ENCODE measurements at places on chromosomes 5 and 9.

- no peak for DNase-seq
These were observed 168.7 kb downstream of the ENC1 start for GRCh38 chr5:74471875-74472274.

DNA sequence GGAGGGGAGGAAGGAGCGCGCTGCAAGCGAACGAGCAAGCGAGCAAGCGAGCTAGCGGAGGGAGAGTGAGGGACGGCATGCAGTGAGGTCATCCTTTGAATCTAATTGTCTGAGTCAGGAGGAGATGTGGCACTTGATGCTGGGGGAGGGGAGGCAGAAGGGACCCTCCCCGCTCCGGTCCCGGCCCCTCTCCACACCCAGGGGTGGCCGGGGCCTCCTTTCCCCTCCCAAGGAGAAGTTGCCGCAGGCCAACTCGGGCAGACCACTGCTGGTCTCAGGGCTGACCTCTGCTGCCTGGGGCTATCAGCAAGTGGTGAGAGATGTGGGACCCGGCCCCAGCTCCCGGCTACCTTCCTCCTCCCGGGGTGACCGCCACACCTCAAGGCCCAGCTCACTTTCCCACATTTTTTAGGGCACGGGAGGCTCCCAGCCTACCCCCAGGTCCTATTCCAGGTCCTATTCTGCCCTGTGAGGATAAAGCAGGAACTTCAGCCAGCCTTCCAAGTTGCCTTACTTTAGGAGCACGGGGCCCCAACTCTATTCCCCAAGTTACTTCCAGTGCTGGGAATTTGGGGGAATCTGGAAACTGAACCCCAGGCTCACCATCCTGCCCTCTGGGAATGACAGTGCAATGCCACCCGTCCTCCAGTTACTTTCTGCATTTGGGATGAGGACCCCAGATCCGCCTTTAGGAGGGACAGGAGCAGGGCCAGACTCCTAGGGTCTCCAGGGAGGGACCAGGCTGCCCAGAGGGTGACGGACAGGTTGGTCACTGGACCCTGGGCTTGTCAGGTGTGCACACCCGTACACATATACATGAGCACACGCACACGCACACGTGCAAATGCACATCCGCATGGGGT, 11.1 kb downstream of the CNTFR start:
- peak; percentile 52 for DNase-seq

DNA sequence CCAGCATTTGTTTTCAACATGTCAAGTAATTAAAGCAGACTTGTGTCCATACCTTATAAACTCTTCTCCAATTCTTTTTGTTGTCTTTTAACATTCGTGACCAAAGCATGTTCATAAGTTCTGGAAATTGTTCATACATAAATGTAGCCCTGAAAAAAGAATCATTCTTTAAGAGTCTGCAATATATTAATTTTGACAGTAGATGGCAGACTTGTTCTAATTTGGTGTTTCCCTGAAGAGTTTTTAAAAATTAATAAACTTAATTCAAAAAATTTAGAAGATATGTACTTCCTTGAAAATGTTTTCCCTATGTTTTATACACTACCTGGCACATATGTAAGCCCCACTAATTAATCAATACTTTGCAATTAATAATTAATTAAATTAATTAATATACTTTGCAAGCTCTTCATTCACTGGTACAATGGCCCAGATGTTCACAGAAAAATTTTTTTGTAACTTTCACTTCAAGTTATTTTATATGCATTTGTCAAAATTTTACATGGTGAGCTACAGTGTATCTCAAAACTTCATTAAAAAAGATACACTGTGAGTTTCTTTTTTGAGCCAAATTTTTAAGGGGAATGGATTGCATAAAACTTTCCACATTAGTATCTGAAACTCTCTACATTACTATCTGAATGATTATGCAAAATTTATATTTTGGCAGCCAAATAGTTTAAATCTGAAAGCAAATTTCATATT, 42.1 kb downstream of the CLINT1 start:
- peak; percentile 26 for DNase-seq

- peak; percentile 25 for DNase-seq
These were observed 588 bp downstream of the TRAF2 start for GRCh38 chr9:136886610-136887597.

- DNase-seq, result no peak
These were observed 17.7 kb downstream of the CAMSAP1 start for GRCh38 chr9:135889564-135890189.

DNA sequence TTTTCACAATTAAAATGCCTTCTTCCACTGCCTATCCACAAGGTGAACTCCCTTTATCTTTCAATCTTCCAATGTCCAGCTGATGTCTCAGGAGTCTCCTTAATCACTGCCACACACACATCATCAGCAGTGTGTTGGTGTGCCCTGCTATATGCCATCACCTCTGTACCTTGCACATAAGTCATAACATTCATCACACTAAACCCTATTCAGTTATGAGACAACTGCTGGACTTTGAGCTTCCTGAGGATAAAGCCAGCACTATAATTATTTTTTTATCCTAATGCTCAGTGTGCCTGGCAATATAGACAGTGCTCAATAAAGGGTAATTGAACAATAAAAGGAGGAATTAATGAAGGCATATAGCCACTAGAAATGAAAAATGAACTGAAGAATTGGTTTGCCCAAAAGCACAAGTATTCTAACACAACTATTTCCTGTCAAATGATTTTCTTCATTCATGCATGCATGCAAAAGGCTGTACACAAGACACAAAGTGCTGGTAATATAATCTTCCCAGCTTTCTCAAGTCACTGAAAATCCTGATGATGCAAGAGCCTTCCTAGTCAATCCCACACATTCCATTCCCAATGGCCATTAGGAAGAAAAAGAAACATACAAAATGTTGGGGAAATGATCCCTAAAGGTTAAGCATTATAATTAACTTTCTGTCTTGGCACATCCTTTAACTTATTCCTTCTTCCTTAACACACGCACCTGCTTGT, 32.4 kb downstream of the LPAR1 start:
- DNase-seq, result peak; percentile 20

- DNase-seq, result no peak
These were observed 200.4 kb downstream of the CACNA1B start for GRCh38 chr9:138077898-138078540.

DNA sequence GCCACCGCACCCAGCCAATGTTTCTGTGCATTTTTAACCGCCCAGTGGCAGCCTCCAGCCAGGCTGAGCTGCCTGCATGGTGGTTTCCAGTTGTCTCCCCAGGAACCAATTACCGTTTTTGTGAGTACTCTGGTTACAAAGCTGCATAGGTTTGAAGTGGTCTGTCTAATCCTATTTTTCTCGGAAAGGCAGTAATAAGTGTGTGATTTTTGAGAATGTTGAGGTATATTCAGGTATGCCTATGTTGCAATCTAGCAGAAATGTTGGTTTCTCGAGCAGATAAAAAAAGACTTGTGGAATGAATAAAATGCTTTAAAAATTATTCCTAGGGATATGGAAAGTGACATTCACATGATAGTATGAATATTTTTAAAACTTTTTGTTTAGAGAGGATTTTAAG, 41.5 kb upstream of the ANKH start:
- DNase-seq, result no peak

DNA sequence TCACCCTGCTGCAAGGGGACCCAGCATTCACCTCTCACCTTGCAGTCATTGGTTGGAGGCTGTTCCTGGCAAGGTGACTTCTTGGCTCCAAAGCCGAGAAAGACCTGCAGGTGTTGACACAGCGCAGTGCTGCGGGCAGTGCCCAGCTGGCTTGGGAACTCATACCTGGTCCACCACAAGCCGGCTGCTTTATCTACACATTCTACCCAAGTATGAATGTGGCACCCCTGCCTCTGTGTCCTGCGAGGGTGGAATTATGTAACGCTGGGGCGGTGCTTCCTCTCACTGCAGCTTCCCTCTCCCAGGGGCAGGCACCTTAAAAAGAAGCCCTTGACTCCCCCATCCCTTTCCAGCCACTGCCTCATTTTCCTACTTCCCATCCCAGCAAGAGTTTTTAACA, 2.5 kb upstream of the ZMYND19 start:
- DNase-seq, result no peak

GRCh38 chr5:158303275-158303674, 444.3 kb upstream of the CLINT1 start:
- no peak for DNase-seq

DNA sequence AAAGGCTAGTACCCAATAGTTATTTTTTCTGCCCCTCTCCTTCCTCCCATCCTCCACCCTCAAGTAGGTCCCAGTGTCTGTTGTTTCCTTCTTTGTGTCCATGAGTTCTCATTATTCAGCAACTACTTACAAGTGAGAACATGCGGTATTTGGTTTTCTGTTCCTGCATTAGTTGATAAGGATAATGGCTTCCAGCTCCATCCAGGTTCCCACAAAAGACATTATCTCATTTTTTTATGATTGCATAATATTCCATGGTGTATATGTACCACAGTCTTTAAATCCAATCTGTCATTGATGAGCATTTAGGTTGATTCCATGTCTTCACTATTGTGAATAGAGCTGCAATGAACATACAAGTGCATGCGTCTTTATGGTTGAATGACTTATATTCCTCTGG, 128.3 kb upstream of the ANKRD55 start:
- no peak for DNase-seq

DNA sequence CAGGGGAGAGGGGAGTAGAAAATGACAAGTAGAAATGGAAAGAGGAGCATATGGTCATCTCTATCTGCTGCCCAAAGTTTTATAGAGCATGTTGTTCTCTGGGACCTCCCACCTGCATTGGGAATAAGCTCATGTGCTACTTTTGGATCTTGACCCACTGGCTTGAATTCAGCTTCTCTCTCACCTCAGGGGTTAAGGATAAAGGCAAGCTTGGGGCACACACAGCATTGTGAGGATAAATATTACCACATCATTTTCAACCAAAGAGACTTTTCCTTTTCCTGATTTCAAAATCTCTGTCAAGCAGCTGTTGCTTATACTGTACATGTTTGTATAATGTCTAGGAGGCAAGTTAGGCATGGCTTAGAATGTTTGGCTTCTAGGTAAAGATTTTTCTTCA, 16.6 kb downstream of the ATP10B start:
- DNase-seq, result no peak

GRCh38 chr9:77595426-77596095, 52.6 kb downstream of the GNA14 start:
- DNase-seq, result no peak

DNA sequence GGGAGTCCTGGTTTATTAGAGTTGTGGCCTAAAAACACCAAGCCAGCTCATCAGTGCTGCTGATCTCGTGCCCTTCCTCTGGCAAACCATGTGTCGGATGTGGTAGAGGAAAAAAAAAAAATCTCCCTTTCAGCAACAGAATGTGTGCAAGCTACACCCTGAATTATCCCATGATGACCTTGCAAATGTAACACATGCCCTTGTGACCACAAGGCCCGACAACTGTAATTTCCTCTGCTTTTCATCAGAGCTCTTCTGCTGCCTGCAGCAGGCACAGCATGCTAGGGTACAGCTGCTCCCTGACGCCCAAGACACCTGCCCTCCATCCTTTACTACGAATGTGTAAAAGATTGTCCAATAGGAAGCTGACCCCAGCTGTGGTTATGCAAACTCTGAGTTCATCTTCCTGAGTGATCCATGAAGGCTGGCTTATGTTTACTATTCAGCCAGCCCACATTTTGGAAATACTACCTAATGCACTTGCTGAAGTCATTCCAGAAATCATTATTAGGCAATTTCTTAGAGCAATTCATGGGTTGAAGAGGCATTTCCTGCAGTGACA, 14.6 kb upstream of the BNC2 start:
- peak; percentile 73 for DNase-seq

GRCh38 chr9:98373609-98374008, 118.2 kb upstream of the TBC1D2 start:
- peak; percentile 70 for DNase-seq

- DNase-seq, result peak; percentile 12
These were observed 591.4 kb downstream of the CCDC171 start for GRCh38 chr9:16143947-16144890.

DNA sequence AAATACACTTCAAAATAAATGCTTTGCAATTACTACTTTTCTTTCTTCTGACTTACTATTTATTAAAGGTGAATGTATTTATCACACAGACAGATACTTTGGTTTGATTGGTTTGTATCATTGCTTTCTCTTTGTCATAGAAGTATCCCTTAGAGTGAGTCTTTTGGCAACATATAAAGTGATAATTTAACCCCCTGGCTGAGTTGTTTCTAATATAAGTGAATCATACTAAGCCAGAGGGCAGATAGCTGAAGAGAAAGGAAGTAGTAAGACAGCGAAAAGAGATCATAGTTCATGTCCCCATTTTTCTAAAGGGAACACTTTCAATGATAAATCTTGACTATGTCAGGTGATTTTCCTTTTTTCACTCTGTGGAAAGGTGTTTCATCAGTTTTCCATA, 38.6 kb downstream of the CAMK4 start:
- no peak for DNase-seq

GRCh38 chr9:88813638-88814209, 177.5 kb upstream of the S1PR3 start:
- DNase-seq, result no peak

- DNase-seq, result no peak
These were observed 2.6 kb upstream of the RFX3 start for GRCh38 chr9:3528451-3528850.

DNA sequence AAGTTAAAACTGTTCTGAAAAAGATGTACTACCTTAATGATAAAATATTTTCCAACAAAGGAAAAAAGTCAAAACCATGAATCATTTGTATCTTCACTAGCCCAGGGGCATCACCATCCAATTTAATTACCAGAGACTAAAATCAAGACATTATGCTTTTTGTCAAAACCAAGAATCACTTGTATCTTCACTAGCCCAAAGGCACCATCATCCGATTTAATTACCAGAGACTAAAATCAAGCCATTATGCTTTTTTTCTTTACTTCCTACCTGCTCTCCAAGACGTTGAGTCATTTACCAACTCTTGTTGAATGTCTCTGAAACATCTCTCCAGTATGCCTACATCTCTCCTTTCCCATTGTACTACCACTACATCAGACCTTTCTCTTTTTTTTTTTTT, 37.9 kb downstream of the FBXO38 start:
- no peak for DNase-seq

- no peak for DNase-seq
These were observed 155.0 kb downstream of the NPR3 start for GRCh38 chr5:32866138-32866537.

- no peak for DNase-seq
These were observed 15.0 kb upstream of the SPRY4 start for GRCh38 chr5:142339781-142340180.

- no peak for DNase-seq
These were observed 92.7 kb upstream of the HAND1 start for GRCh38 chr5:154570572-154571324.

GRCh38 chr9:116687074-116687753, at the start of gene TRIM32:
Gene TRIM32 (plus strand): TSS chr9:116687305. CDS start chr9:116697743, 10,438 bp downstream.
- DNase-seq, result peak; percentile 90

DNA sequence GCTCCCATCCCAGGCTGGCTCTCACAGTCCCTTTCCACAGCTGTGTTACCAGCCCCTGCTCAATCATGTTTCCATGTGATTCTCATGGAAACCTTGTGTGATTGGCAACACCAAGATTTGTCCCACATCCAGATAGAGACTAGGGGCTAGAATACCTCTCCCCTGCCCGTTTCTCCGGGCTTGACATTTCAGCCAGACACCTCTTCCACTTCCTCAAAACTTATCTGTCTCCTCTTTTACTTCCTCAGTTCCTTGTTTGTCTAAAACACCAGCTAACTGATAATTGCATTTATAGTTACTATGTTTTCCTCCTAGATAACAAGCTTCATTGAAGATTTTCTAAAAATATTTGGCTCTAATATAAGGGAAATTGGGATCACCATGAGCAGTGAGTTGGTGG, 16.6 kb upstream of the KCNMB1 start:
- DNase-seq, result no peak

Data from kidney tubule cell (primary cell).